Renal pelvis (tissue), 12 donors: ENCODE measurements at places on chromosomes 7 and 10. TPM values are rescaled to one million over a fixed set of nuclear protein-coding genes. Genes with fewer than 3 reads are reported as not detected.
A peak's percentile ranks its signal among the peaks of the same experiment; 100 is the strongest.

Gene TRIM50
- 0.33 TPM for polyA plus RNA-seq

Gene MSMB
- not detected for polyA plus RNA-seq

Gene SEC31B
- polyA plus RNA-seq, result 22.2 TPM

GRCh38 chr7:128073671-128074310 is 42.6 kb upstream of the LRRC4 start:
- DNase-seq, result no peak

Gene CFAP58
- 0.58 TPM for polyA plus RNA-seq

- no peak for DNase-seq
Observed at GRCh38 chr10:93766918-93767317, 9.2 kb downstream of the LGI1 start.

- DNase-seq, result no peak
Observed at GRCh38 chr10:128063736-128064107, 62.5 kb downstream of the MKI67 start.

DNA sequence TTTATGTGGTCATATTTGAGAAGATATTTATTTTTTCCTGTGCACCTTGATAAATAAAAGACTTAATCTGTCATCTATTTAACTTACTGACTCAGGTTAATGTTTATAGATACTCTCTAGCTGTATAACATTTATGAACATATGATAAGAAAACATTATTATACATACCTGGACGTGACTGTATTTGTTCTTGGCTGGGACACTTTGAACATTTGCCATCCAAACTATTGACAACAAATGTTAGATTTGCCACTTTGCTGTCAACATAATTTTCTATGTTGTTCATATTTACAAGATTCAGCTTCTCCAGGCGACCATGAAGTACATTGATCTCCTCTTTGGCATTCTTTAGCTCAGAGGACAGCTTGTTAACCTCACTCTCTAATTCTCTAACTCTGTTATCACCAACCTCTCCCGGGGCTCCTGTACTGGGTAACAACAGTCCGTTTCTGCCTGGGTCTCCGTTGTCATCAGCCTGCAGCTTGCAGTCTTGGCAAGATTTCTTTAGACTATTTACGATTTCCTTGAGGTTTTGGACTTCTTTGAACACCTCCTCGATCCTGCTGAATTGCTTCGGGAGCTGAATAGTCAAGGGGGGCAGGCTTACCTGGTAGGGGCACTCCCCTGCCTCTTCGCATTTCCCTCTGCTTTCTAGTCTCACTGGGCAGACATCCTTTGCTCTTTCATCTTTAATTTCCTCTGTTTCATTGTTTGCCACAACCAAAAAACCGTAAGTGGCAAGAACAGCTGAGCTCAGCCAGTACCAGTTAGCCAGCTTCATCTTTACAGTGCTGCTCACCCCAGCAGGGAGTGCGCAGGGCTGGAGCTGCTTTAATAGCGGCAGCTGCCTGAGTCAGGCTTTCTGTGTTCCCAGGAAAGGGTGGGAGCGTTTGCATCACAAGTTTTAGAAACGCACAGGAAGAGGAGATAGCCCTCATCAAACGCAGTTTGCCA is at the start of gene FGL2:
Gene FGL2 (minus strand): TSS at position 807 of the 954 bp plus-strand sequence. CDS start 26 bp downstream, at position 781.
- DNase-seq, result peak; percentile 19

DNA sequence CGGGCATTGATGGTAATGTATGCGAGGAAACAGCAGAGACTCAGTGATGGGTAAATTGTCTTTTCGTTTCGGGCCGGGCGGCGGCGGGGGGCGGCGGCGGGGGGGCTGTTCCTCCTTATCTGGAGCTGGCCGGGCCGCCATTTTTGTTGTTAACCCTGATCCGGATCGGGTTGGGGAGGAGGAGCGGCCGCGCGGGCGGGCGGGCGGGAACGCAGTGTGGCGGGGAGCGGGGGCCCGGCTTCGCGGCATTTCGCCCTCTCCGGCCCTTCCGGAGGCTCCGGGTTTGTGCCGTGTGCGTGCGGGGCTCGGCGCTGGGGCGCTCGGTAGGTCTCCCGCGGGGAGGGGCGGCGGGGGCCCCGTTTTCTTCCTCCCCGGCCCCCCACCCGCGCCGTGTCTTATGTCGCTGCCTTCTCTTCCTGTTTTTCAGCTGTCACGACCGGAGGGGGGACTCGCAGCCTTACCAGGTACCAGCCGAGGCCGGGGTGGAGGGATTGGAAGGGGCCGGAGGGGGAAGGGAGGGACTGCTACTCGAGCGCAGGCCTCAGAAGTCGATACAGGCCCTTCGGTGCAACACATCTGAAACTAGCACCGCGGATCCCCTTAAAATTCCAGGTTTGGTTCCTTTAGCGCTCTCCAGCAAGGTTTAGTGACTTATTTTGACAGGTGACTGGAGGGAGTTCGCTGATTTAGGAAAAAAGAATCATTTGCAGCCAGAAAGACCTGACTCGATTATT is 820 bp downstream of the WAC start:
- DNase-seq, result peak; percentile 45

DNA sequence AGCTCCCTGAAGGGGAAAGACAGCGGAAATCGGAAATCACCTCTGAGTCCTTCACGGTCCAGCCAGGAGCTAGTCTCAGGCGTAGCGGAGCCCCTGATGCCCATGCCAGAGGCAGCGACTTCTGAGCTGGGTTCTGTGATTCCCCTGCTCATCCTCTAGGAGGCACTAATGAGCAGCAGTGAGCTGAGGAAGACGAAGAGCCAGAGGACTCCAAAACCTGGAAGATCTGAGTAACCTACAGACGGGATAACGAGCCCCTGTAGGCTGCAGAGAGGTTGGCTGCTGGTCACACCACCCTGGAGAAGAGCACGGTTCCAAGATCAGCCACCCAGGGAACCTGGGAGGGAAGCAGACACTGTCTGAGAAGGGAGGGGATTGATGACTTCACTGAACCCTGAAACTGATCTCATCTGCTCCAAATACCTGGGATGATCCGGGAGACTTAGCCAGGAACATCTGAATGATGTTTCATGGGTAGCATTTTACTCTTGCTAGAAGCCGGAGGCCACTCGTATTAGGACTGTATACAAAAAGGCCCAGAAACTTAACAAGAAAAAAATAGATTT is 304.1 kb downstream of the PAXIP1 start:
- no peak for DNase-seq

DNA sequence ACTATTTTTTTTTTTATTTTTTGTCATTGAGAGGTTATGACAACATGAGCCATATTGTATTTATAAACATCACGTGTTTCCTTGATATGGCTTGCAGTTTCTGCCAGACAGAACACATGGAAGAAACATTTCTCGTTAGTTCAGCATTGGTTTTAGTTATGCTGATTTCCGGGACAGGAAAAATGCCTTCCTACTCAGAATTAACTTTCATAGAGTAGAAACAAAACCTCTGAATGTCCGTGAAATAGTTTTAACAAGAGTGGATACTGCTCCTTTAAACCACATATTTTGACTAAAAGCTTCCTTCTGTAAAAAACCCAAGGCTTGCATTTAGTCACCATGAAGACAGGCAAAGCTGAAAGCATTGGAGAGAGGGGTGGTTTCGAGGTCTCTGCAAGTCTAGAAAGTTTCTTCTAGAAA is 240.4 kb downstream of the KIAA1217 start:
- DNase-seq, result no peak

Gene FANK1
- polyA plus RNA-seq, result 14.9 TPM

Gene AASS
- 66.1 TPM for polyA plus RNA-seq

DNA sequence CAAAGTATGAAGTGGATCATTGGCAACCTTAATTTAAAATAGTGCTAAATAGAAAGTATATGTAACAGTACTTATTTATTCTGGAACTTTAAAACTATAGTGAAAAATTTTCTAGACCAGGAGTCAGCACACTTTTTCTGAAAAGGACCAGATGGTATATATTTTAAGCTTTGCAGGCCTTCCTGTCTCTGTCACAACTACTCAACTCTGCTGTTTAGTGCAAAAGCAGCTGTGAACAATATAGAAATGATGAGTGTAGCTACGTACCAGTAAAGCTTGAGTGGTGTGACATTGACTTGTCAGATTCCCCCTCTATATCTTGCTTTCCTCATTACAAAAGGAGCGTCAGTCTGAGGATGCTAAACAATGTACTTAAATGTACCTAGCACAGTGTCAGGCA is 88.1 kb upstream of the IGFBP3 start:
- DNase-seq, result no peak

GRCh38 chr10:27794157-27794556 is 48.5 kb upstream of the MKX start:
- no peak for DNase-seq

GRCh38 chr10:124648738-124649137 is 95.4 kb downstream of the FAM53B start:
- DNase-seq, result peak; percentile 51

Gene PDE6C
- 0.33 TPM for polyA plus RNA-seq

Gene CALHM3
- polyA plus RNA-seq, result not detected
